Neural crest cell (in vitro differentiated cells): ENCODE measurements at places on chromosomes 6 and 20. TPM values are rescaled to one million over a fixed set of nuclear protein-coding genes. Genes with fewer than 3 reads are reported as not detected.

DNA sequence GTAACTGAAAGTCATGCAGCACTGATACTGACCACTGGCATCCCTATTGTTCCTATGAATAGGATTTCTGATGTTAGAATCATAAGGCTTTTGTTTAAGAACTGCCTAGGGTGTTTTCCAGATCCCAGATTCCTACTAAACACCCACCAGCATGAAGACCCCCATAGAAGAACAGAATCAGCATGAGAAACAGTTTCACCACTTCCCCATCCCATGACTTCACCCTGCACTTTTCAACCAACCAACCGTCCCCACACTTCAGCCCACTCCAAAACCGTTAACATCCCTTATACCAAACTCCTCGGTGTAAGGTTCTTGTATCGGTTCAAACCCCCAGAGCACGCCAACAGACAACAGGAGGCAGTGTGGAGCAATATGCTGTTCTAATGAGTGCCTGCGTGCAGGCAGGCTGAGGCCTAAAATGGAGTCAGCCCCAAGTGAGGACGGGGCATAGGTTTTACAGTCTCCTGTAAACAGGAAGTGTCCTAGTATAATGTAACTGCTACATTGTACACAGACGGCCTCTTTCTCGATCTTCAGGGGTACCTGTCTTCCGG lies 11.4 kb upstream of the SSTR4 start:
- DNase-seq, result no peak

GRCh38 chr6:158410784-158411183 lies 98.5 kb downstream of the TULP4 start:
- no peak for DNase-seq

Gene EYA4
- total RNA-seq, result 0.86 and 1.6 TPM in 2 replicates

GRCh38 chr20:37220731-37221130 lies 40.9 kb downstream of the GHRH start:
- DNase-seq, result no peak

Gene MAPK13
- 2.0 TPM in 2 replicates for total RNA-seq

- DNase-seq, result no peak
Observed at GRCh38 chr20:51335329-51335841, 207.1 kb downstream of the NFATC2 start.

- no peak for DNase-seq
Observed at GRCh38 chr20:64216910-64217309, 38.6 kb upstream of the PCMTD2 start.
